Left ventricle myocardium superior (tissue), 1 donor: ENCODE measurements at places on chromosomes 2 and 18. TPM values are rescaled to one million over a fixed set of nuclear protein-coding genes. Genes with fewer than 3 reads are reported as not detected.

SERPINB11 gene
- not detected for total RNA-seq

SMCHD1 gene
- 32.2 TPM for total RNA-seq

TP53I3 gene
- total RNA-seq: 13.3 TPM

DSG4 gene
- total RNA-seq: not detected

CASP8 gene
- total RNA-seq: 2.7 TPM

OXER1 gene
- 0.74 TPM for total RNA-seq
